ENCODE measurements at places on chromosomes 6 and 20.
A peak's percentile ranks its signal among the peaks of the same experiment; 100 is the strongest.

DNA sequence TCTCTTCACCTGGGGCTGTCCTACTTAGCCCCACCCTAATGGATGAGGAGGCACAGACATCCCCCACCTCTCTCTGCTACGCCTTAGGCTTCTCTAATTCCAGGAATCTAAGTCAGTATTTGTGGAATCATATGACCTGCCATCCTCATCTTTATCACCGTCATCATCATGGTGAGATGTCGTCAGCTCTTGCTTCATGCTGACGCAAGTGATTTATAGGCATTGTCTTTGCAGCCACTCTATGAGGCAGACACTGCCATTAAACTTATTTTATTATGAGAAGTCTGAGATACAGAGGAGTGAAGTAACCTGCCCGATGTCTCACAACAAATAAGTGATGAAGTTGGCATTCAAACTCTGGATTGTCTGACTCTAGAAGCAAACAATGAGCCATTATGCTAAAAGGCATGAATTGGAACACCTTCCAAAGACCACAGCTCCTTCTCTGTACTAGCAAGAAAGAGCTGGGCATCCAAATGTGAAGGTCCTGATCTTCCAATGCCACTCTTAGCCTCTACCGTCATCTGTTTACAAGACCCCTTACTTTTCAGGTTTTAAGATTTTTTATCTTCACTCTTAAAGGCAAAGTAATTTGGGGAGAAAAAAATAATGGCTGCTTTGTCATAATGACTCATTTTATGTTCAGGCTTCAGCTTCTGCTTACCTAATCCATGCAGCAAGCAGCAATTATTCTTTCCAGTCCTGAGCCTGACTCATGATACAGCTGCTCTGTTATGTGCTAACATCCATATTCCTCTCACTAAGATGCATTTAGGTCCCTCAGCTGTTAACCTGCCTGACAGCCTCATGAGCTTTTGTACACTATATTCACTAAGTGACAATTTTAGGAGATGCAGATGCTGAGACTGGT, 113.7 kb upstream of the BCLAF1 start:
- DNase-seq = no peak

DNA sequence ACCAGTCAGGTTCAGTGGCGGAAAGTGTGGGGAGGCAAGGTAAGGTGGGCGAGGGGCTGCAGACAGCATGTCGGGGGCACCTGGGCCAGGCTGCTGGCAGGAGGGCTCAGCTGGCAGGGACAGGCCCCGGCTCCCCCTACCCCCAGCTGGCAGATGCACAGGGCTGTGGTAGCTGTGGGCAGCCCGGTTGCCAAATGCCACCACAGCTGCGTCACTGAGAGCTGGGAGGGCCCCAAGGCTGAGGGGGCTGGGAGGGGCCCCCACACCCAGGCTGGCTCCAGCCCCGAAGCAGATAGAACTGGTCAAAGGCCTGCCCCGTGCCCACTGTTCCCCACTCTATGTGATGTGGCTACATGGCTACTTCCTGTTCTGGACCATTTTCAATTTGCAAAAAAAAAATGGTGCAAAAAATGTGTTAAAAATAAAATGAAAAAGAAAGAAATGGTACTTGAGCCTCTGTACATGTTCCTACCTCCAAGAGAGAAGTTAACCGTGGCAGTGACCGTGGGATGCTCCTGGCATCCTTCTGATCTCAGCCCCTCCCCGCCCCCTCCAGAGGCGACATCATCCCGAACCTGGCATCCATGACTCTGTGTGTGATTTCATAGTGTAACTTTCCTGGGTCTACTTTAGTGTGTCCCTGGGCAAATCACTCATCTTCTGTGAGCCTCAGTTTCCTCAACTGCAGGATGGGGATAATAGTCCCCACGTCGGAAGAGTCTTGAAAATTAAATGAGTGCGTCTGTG, 64.4 kb downstream of the UBE2V1 start:
- DNase-seq = no peak

GRCh38 chr20:44187054-44187771, at the start of gene JPH2:
Gene JPH2 (minus strand): TSS chr20:44187188. CDS start chr20:44186705, 483 bp downstream.
- DNase-seq = no peak

- no peak for DNase-seq
Measured at GRCh38 chr20:57879779-57880570, 170.2 kb upstream of the PMEPA1 start.

DNA sequence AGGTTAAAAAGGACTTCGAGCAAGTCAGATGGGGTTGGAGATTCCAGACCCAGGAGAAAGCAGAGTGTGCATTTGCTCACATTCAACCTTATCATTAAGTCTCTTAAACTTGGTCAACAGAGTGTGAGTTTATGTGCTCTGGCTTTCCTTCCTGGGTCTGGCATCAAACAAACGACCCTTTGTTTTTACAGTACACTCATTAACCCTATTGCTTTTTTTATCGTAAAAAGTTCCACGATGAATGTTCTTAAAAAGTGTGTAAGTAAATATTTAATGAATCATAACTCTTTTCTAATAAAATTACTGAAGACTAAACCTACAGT, 2.5 kb downstream of the FYN start:
- no peak for DNase-seq

- no peak for DNase-seq
Measured at GRCh38 chr6:43843097-43843645, 73.2 kb downstream of the VEGFA start.

- no peak for DNase-seq
Measured at GRCh38 chr20:32804022-32804715, 15.6 kb upstream of the MAPRE1 start.

DNA sequence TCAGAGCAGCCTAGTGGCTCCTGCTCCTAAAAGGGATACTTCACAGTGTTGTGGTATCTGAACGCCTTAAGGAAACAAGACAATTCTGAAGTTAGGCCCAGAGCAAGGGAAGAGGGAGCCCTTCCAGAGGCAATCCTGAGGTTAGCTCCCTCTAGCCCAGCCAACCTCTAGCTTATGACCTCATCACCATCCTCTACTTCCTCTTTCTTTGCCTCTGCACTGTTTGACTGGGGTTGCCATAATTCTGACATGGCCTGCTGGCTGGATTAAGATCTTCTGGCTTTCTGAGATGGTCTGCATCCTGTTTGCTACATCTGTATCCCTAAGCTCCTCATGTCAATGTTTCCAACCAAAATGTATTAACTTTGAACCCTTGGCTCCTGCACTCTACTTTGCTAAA, 23.3 kb upstream of the BMP2 start:
- no peak for DNase-seq

DNA sequence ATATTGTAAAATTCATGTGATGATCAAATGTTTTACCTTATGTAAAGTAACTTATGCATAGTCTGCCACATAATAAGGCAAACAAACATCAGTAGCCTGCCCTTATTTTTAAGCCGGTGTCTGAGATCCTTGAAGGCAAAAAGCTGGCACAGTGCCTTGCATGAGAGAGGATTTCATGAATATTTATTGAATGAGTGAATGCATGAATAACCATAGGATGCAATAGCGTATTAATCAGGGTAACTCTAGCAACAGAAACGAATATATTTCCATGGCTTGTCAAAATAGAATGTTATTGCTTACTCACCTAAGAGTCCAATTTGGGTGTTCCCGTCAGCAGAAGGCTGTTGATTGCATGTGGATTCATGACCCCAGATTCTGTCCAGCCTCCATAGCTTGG, 34.9 kb downstream of the BTBD3 start:
- DNase-seq = no peak

DNA sequence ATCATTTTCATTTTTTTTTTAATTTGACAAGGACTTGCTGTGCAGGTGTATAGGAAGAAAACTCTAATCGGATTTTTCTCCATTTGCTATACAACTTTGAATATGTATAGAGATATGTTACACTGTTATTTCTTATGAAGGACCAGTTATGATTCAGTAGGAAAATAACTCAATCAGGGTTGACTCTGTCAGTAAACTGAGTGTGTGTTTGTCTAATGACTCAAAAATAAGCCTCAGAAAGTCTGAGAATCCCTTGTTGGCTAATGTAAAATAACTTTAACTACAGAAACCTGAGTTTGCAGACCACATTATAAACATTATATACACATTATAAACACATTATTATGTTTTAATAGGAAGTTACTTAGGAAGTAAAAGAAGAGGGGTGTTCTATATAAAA, 352.6 kb downstream of the RIMS1 start:
- no peak for DNase-seq

DNA sequence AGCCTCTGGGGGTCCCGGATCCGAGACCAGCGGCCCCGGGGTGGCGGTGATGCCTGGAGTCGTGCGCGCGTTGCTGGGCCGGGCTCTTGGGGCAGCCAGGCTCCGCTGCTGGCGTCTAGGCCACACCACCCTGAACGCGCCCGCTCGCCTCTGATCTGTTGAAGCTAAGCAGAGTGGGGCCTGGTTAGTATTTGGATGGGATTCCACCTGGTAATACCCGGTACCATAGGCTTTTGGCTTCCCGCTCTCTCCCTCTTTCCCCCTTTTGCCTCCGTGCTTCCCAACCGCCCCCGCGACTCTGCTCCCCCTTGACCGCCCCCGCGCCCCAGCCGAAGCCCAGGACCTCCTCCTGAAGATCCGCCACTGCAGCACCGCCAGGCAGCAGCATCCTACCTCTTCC, 1383.5 kb upstream of the DEFB115 start:
- no peak for DNase-seq

DNA sequence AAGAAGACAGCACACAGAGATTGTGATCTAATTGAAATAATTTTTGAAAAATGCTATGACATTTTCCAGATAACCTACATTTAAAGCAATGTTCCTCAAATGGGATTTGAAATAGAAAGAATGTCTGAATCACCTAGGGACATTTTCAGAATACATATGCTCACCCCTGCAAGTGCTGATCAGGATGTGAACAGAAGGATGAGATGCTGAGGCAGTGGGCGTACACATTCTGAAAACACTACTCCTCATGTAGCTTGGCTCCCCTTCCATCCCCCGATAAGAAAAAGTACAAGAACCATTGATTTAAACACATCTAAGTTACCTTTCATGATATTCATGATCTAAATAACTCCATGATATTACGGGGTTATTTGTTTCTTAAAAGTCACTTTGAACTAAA, 29.9 kb upstream of the HINT3 start:
- no peak for DNase-seq

- no peak for DNase-seq
Measured at GRCh38 chr6:127866766-127867165, 34.1 kb downstream of the THEMIS start.

DNA sequence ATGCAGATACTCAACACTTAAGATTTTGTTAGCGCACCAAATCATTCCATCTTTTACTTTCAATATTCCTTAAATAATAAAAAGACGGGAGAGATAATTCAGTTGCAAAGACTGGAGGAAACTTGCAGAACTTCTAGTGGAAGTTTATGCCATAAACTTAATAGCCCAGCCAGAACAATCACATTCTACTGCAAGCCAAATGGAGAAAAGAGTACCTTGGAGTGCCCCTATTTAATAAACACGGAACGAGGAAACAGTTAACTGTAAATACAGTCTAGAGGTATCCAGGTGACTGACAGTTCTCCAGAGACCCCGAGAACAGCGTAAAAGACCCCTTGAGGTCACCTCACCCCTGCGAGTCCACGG, 635 bp downstream of the SLC35B3 start:
- no peak for DNase-seq

DNA sequence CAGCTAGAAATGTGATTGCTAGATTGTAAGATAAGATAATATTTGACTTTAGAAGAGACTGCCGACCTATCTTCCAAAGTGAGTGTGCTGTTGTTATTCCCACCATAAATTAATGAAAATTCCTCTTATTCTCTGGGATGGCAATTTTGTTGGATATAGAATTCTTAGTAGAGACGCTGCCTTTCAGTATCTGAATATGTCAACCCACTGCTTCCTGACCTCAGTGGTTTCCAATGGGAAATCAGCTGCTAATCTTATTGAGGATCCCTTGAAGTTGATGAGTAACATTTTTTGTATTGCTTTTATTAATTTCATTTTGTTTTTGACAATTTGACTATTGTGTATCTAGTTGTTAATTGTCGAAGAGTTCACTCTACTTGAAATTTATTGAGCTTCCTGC, 313.0 kb downstream of the BMP2 start:
- DNase-seq = no peak

GRCh38 chr6:72182337-72183246, 296.2 kb downstream of the RIMS1 start:
- no peak for DNase-seq

DNA sequence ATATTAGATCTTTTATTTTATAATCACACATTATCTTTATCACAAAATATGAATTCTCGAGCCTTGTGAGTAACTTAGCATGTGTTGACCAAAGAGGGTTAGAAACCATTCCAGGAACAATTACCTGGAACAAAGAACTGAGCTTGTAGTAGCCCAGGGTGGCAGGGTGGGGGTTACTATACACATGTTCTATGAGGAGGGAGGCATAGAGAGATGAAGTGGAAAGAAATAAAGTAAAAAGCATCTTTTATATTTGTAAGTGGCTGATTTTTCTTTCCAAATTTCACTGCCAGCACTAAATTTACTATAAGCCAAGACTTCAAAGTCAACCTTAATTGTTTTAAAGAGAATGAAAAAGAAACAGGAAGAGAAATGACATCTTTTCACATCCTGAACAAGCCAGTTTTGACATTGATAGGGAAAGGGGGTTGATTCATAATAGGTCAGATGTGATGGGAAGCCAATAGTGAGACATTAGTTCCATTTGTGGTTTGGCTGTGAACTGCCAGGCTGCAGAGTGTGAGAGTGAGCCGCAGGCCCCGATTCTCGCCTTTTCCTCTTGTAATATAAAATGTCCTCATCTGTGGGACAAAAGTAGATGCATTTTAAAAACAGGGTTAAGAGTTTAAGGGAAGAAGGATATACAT, 52.7 kb upstream of the MYB start:
- peak; percentile 18 for DNase-seq

GRCh38 chr6:142842418-142843261, 102.3 kb downstream of the HIVEP2 start:
- no peak for DNase-seq

DNA sequence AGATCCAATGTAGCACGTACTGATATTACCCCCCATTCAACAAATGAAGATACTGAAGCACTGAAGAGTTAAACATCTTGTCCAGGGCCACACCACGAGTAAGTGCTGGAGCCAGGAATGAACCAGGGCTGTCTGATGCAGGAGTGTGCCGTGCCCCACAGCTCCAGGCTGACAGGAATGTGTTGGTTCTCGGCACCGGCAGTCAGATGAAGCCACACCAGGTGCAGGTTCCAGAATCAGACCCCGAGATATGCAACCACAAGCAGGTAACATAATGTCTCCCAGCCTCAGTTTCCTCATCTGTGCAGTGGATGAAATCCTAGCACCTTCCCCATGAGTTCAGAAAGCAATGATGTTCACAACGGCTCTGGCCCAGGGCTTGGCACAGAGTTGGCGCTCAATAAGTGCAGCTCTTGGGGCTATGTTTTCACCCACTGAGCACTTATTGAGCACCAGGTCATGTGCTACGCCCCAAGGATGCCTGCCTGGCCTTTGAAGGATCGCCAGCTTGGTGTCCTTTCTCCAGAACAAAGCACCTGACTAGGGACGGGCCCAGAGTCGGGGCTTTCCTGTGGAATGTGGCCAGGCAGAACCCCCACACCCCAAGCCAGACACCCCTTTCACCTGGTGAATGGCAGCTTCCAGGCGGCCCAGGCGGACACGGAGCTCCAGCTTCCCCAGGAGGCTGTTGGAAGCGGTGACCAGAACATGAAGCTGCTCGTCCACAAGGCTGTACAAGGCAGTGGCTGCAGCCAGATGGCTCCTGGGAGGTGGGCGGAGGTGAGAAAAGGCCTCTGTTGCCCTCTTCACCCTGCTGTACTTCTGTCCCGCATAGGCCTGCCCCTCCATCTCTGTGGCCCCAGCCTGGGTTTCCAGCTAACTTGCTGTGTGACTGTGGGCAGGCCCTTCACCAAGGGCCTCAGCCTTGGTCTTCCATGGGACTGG, 41.3 kb downstream of the KIAA1755 start:
- DNase-seq = no peak

Measured in stimulated activated CD4-positive, alpha-beta T cell treated with anti-CD3 and anti-CD28 coated beads, Interleukin-1b, Interleukin-23, amount 100 ng/mL, for 24 hours (primary cell).